ENCODE measurements at places on chromosomes 3 and 15. TPM values are rescaled to one million over a fixed set of nuclear protein-coding genes. Genes with fewer than 3 reads are reported as not detected.

PPP1R14D gene
- polyA plus RNA-seq = not detected

HDGFL3 gene
- polyA plus RNA-seq = 0.07 TPM

LEKR1 gene
- polyA plus RNA-seq = 0.44 TPM

VIPR1 gene
- 8.5 TPM for polyA plus RNA-seq

EFCAB12 gene
- 0.05 TPM for polyA plus RNA-seq

GRCh38 chr3:126264952-126265351, 84.6 kb upstream of the ALDH1L1 start:
- no peak for DNase-seq

DNA sequence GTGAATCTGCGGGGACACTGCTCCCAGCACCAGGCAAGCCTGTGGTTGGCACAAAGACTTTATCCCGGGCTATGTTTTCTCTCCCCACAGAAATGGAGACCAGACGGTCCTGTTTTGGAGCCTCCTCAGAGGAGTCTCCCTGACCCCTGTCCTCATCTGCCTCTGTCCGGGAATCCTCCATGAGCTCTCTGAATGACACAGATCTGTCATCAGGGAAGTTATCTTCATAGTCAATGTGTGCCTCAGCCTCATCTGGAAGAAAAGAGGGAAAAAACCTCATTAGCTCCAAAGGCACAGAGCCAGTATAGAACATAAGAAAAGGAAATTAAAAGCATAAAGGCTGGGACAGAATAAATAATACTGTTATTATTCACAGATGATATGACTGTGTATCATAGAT, 40.0 kb downstream of the CRTAP start:
- no peak for DNase-seq

DNA sequence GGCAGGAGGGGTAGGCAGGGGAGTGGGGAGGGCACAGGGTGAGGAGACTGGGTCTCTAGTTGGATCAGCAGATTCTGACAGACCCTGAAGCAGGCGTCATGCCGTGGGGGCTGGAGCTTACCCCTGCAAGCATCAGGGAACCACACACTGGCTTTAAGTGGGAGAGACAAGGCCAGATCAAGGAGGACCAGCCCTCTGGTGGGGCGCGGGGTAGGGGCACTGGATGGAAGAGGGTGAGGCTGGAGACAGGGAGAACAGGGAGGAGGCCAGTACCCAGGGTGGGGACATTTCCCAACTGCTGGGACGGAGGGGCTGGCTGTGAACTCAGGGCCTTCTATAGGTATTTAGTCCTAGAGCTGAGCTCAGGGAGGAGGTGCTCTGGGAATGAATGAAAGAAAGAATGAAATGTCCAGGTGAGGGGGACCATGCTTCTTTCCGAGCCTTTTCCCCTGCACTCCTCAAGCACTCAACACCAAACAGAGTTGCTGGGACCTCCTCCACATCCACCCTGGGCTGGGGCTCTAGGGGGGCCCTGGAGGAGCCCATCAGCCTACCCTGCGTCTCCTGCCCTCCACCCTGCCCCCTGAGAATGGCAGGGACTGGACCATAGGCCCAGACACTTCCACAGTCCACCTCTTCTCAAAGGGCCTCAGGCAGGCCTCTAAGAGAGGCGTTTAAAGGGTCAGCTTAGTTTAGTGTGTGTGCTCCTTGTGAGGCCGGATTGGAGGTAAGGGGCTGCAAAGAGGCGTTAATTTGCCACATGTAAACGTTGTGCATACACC, 49.0 kb upstream of the FGD5 start:
- DNase-seq = no peak

- no peak for DNase-seq
Observed at GRCh38 chr15:69999392-70000085, 98.2 kb downstream of the TLE3 start.

DNA sequence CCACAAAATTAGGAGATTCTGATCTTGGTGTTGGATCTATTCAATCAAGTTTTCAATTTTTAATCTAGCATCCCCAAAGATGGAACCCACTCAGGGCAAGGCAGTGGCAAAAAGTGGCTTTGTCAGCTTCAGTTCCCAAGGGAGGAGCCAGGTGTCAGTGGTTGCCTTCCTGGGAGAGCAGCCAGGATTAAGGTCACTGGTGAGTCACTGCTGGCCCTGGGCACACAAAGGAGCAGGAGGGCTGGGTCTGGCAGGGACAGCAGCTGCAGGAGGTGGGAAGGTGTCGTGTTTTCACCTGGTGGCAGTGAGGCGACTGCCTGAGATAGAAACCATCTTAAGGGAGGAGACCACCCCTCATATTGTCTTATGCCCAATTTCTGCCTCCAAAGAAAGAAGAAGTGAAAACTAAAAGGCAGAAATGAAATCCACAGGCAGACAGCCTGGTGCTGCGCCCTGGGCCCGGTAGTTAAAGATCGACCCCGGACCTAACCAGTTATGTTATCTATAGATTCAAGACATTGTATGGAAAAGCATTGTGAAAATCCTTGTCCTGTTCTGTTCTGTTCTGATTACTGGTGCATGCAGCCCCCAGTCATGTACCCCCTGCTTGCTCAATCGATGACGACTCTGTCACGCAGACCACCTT, 5.9 kb upstream of the KLHL25 start:
- no peak for DNase-seq

- no peak for DNase-seq
Observed at GRCh38 chr15:26676115-26676514, 96.8 kb downstream of the GABRB3 start.

DNA sequence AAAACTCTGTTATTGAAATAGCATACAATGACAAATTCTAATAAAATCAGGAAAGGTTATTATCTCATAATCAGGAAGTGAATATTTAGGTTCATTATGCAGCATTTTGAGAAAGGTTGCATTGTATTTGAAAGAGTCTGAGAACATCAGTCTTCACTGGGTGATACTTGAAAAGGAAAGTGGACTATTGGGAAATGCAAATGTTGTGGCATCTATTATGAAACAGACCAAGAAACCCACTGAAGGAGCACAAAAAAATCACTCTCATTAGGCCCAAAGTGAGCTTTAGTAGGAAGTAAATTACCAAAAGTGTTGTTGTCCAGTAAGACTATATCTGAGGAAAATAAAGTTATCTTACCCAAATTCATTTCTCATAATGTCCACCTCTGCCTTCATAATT, 90.8 kb downstream of the ZPLD1 start:
- DNase-seq = no peak

- no peak for DNase-seq
Observed at GRCh38 chr3:84961011-84961410, 2.2 kb downstream of the CADM2 start.

- DNase-seq = no peak
Observed at GRCh38 chr3:129661766-129662165, 55.3 kb upstream of the PLXND1 start.

- no peak for DNase-seq
Observed at GRCh38 chr3:170858599-170858998, 11.4 kb downstream of the RPL22L1 start.

DNA sequence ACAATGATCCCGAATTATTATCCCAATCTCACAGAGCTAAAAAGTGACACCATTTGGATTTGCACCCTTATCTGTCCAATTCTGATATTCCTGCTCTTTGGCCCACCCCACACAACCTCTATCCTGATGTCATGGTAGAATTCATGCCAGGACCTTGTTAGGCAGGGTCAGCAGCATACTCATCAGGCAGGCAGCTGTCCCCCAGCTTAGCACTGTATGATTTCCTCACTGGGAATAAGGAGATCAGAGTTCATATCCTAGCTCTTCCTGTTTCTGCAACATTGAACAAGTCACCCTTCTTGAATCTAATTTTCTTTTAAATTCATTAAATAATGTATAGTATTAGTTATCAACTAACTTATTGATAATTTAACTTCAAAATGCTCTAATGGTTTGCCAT, 12.0 kb upstream of the C3orf80 start:
- no peak for DNase-seq

DNA sequence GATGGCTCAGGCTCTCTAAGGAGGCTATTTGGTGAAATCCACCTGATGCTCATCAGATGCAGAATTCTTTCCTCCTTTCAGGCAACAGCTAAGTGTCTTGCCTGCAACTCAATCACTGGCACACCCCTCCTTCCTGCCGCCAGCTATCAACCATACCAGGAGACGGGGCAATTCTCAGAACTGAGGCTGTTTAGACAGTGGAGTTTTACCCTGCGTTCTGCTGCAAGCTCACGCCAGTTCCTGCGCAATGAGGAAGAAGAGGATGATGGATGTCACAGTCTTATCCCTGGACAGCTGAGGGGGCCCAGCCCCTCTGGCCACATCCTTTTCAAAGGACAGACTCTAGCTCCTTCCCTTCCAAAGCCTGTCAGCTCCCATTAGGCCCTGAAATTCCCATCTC, 7.0 kb upstream of the MANF start:
- DNase-seq = peak; percentile 33

DNA sequence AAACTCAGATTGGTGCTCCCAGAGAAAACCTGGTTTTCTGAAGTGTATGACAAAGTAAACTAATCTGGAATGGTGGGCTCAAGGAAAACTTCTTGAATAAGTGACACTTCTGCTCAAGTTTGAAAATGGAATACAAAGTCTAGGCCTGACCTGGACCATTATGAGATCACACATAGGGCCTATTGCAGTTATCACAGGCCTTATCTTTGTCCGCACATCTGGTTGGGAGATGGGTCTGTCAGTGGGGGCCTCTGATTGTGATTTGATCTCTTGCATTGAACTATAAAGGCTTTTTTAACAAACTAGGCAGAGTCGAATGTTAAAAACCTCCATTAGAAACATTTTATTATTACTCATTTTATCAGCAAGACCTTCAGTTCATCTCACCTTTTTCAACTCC, 405.6 kb downstream of the PTPRG start:
- DNase-seq = no peak

- DNase-seq = no peak
Observed at GRCh38 chr15:43270113-43270665, 3.5 kb upstream of the TGM5 start.

GRCh38 chr3:141305436-141305835, 62.9 kb upstream of the ZBTB38 start:
- DNase-seq = no peak

DNA sequence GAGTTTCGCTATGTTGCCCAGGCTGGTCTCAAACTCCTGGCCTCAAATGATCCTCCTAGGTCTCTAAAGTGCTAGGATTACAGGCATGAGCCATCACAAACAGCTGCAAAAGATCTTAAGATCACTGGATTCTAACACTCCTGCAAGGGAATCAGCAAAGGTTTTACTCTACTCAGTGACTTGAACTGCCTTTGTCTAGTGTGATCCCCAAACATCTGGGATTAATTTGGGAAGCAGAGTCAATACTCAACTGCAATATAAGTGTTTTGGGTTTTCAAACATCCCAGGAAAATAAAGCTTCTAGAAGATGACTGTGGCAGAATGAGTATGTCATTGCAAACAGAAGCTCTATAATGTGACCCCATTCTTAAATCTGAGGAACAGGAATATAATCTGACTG, 7.2 kb downstream of the SPG21 start:
- DNase-seq = no peak
